ENCODE measurements at places on chromosomes 16 and 17.

- H3K4me3 ChIP-seq, result no peak overlapping the region
- no peaks in the 10 kb centered on the region for H3K27me3 ChIP-seq
- DNase-seq, result no peak
These were observed 27.8 kb downstream of the GRIN2A start for GRCh38 chr16:10154389-10154788.

- H3K27me3 ChIP-seq, result no peaks in the 10 kb centered on the region
- H3K4me3 ChIP-seq, result peak overlapping the region; percentile 66
- no peaks in the 10 kb centered on the region for H3K36me3 ChIP-seq
- DNase-seq, result no peak
- peaks cover 50% of the 10 kb centered on the region for H3K4me1 ChIP-seq
- peak overlapping the region; percentile 51 for H3K27ac ChIP-seq
These were observed 4.9 kb upstream of the ACTG1 start for GRCh38 chr17:81517339-81518112.

DNA sequence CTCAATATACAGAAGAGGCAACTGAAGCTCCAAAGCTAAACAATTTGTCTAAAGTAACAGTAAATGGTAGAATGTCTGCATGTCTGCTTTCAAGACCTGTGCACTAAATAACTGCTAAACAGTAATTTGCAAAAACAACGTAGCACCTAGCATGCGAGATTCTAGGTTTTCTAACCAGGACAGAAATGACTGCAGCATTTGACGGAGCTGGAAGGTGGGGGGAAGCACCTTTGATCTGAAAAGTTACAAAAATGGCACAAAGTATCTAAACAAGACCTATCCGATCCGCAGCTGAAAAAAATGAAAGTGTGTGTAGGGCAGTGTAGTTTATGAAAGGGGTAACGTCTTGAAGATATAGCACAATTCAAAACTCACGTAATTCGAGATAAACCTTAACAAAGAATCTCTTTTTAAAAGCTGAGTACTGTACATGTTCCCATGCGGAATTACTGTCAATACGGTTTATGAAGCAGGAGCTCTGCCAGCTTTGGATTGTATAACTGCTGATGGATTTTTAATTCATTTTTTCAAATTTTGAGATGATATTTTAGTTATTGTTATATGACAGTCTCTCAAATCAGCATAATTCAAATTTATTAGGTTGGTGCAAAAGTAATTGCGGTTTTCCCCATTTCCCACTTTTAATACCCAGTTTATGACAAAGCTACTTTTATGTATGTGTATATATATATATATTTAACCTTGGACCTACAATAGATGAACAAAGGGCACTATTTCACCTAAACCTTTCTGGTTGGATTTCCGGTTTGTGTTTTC, 1.2 kb upstream of the WIPI1 start:
- H3K4me1 ChIP-seq, result peaks cover 35% of the 10 kb centered on the region
- peak overlapping the region; percentile 53 for H3K4me3 ChIP-seq
- DNase-seq, result no peak
- H3K27ac ChIP-seq, result peak overlapping the region; percentile 91
- H3K36me3 ChIP-seq, result no peaks in the 10 kb centered on the region

DNA sequence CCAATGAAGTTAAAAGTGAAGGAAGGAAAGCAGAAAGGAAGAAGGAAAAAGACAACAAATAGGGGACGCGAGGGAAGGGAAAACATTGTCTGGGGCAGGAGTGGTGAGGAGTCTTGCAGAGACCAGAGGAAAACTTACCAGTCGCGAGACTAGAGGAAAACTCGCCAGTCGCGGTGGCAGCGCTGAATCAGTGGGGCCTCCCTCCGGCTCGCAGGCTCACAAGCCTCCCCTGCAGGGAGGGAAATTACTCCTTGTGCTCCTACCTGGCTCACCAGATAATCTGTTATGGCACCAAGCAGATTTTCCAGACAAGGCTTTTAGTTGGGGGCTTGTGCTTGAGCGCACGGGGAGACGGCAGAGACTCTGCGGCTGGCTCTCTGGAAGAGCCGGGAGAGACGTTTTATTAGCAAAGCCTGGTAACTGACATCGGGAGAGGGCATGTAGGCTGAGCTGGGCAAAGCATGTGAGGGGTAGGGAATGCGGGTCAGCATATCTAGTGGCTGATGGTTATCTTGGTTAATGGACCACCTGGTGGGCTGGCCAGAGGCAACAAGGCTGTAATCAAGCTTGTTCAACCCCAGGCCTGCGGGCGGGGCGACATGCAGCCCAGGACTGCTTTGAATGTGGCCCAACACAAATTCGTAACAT, 37.1 kb downstream of the LCMT1 start:
- no peaks in the 10 kb centered on the region for H3K4me1 ChIP-seq
- no peak for DNase-seq
- H3K27me3 ChIP-seq, result no peaks in the 10 kb centered on the region
- H3K4me3 ChIP-seq, result no peak overlapping the region
- no peaks in the 10 kb centered on the region for H3K36me3 ChIP-seq
- no peak overlapping the region for H3K27ac ChIP-seq

GRCh38 chr17:47952171-47953021, 5.3 kb downstream of the PRR15L start:
- H3K27ac ChIP-seq, result no peak overlapping the region
- H3K4me3 ChIP-seq, result no peak overlapping the region
- no peak for DNase-seq

DNA sequence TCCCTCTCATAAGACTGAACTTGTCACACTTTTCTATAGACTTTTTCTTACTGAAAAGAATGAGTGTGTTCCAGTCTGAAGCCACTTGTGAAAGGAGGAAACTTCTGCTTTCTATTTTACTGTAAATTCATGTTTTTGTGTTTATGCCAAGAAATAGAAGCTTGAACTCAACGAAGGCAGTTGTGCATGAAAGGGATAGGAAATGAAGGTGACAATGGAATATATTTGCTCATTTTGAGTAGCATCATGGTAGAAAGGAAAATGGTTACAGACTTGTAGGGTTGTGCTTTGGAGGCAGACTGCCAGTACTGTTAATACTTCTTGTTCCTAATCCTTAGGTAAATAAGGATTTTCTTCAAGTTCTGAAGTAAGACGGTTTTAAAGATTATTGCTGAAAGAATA, 8.1 kb downstream of the CLTC start:
- H3K4me1 ChIP-seq, result peaks cover 81% of the 10 kb centered on the region
- H3K36me3 ChIP-seq, result no peaks in the 10 kb centered on the region
- DNase-seq, result no peak
- H3K4me3 ChIP-seq, result no peak overlapping the region
- no peak overlapping the region for H3K27ac ChIP-seq
- no peaks in the 10 kb centered on the region for H3K27me3 ChIP-seq

DNA sequence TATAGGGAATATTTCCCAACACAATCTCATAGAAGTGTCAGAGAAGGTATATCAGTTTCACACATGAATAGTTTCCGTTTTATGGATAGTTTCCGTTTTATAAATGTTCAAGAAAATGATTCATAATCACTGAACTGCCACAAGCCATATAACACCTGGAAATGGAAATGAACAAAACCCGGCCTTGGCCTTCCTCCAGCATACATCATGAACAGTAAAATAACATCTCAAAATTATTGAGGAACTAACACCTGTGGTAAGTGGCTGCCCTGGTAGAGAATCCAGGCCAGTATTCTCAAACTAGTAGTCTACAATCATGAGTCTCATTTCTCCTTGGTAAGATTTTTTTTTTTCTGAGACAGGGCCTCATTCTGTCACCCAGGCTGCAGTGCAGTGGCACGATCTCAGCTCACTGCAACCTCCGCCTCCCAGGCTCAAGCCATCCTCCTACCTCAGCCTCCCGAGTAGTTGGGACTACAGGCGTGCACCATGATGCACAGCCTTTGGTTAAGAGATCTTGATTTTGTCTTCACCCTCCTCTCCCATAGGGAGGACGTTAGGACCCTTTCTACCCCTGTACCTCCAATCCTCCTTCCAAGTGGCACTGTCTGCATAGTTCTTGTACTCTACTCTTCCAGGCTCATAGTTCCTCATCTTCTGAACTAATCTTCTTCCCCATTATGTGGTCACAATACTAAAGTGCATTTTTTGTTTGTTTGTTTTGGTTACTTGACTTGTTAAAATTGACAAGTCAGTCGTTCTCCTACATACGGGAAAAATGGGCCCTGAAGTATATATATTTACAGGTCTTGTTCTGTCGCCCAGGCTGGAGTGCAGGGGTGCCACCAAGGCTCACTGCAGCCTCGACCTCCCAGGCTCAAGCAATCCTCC, 15.0 kb upstream of the RGS9 start:
- no peaks in the 10 kb centered on the region for H3K36me3 ChIP-seq
- peaks cover 14% of the 10 kb centered on the region for H3K4me1 ChIP-seq
- no peaks in the 10 kb centered on the region for H3K27me3 ChIP-seq
- peak overlapping the region; percentile 74 for H3K4me3 ChIP-seq
- peak overlapping the region; percentile 90 for H3K27ac ChIP-seq
- DNase-seq, result no peak

DNA sequence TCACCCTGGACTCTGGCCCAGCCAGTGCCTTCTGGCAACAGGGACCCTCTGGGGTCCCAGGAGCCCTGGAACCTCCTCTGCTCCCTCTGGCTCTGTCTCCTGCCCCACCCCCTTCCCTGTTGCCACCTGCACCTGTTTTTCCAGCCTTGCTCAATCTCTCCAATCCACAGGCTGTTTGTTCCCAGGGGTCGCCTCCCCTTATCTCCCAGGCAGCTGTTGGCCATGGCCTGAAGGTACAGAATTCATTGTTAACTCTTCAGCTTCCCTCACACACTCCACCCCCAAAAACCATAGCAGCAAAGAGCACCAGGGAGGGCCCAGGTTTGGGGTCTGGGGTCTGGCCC, 39.3 kb upstream of the TOB1 start:
- H3K4me1 ChIP-seq, result peaks cover 42% of the 10 kb centered on the region
- peak overlapping the region; percentile 95 for H3K27ac ChIP-seq
- H3K27me3 ChIP-seq, result no peaks in the 10 kb centered on the region
- no peaks in the 10 kb centered on the region for H3K36me3 ChIP-seq
- no peak for DNase-seq
- no peak overlapping the region for H3K4me3 ChIP-seq

GRCh38 chr17:338442-339192, 14.0 kb downstream of the RPH3AL start:
- peaks cover 18% of the 10 kb centered on the region for H3K4me1 ChIP-seq
- H3K27me3 ChIP-seq, result no peaks in the 10 kb centered on the region
- no peak for DNase-seq
- H3K36me3 ChIP-seq, result no peaks in the 10 kb centered on the region

DNA sequence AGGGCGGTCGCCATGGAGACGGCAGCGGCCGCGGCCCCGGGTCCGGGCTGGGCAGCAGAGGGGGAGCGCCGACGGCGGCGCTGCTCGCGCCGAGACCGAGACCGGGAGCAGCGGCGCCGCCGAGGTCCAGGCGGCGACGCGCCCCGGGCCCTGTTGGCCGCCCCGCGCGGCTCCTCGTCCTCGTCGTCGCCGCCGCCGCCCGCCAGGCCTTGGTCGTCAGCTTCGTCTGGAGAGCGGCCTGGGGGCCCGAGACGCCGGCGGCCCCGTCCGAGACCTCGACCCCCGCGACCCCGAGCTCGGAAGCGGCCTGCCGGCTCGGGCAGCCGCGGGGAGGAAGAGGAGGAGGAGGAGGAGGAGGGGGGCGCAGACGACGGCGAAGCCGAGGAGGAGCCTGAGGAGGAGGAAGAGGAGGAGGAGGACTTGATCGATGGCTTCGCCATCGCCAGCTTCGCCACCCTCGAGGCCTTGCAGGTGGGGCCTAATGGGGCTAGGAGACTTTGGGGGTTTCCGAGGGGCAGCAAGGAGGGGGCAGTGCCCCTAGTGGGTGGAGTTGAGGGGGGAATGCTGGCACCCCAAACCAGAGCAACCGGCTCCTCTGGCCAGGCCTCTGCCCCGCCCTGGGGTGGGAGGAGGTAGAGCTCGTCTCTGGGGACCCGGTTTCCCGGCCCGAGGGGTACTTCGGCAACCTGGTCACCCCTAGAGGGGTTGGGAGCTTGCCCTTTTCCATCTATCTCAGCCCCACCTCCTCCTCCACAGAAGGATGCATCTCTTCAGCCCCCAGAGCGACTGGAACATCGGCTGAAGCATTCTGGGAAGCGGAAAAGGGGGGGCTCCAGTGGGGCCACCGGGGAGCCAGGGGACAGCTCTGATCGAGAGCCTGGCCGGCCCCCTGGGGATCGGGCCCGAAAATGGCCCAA, 1.5 kb downstream of the FBRS start:
- H3K4me3 ChIP-seq, result peak overlapping the region; percentile 88
- peak overlapping the region; percentile 99 for H3K27ac ChIP-seq
- peaks cover 55% of the 10 kb centered on the region for H3K36me3 ChIP-seq
- H3K27me3 ChIP-seq, result no peaks in the 10 kb centered on the region
- DNase-seq, result no peak

GRCh38 chr17:39602533-39603303, 5.0 kb downstream of the NEUROD2 start:
- H3K36me3 ChIP-seq, result no peaks in the 10 kb centered on the region
- H3K4me3 ChIP-seq, result no peak overlapping the region
- H3K4me1 ChIP-seq, result peaks cover 54% of the 10 kb centered on the region
- H3K27ac ChIP-seq, result no peak overlapping the region

DNA sequence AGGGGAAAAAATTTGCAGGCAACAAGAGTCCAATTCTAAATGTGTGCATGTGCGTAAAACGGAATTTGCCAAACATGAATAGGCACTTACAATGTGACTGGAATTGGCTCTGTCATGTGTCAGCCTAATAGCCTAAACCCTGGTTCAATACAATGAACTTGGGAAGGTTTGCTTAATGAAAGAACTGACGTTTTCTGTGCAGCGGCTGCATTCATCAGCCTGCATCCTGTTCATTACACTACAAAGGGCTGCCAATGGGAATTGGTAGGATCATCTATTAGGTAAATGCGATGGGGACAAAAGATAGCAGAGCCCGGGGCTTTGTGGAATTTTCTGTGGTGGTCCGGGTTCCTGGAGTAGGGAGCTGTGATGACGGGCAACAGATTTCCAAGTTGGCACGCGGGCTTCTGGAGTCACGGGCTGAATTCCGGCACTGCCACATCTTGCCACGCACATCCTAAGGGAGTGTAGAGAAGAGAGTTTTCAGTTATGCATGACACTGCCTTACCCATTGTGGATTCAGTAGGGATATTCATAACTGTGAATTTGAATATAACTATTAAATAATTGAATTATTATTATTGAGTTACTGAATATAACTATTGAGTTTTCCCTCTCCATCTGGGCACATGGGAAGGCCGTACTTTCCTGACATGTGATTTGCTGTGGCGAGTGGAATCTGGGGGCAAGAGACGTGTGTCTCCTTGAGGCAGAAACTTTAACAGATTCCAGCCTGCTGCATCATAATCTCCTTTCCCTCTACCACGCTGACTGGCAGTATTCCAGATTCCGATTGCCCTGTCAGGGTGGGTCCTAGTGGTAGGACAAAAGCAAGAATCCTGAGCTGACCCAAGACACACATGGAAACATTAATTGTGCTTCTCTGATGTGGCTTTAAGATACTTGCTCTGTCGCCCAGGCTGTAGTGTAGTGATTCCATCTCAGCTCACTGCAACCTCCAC, 565.6 kb downstream of the WWOX start:
- H3K4me3 ChIP-seq, result no peak overlapping the region
- no peak overlapping the region for H3K27ac ChIP-seq
- H3K4me1 ChIP-seq, result peaks cover 7% of the 10 kb centered on the region
- no peaks in the 10 kb centered on the region for H3K36me3 ChIP-seq
- H3K27me3 ChIP-seq, result no peaks in the 10 kb centered on the region
- DNase-seq, result no peak

All from vagina (tissue), 2 donors.